MCF 10A (cell line): ENCODE measurements at places on chromosomes 3 and 15. TPM values are rescaled to one million over a fixed set of nuclear protein-coding genes. Genes with fewer than 3 reads are reported as not detected.

Gene RNF123
- 47.8 and 48.6 TPM in 2 replicates for total RNA-seq

Gene TM4SF18
- total RNA-seq = not detected in 2 replicates

Gene ITGB5
- total RNA-seq = 100 and 101 TPM in 2 replicates

DNA sequence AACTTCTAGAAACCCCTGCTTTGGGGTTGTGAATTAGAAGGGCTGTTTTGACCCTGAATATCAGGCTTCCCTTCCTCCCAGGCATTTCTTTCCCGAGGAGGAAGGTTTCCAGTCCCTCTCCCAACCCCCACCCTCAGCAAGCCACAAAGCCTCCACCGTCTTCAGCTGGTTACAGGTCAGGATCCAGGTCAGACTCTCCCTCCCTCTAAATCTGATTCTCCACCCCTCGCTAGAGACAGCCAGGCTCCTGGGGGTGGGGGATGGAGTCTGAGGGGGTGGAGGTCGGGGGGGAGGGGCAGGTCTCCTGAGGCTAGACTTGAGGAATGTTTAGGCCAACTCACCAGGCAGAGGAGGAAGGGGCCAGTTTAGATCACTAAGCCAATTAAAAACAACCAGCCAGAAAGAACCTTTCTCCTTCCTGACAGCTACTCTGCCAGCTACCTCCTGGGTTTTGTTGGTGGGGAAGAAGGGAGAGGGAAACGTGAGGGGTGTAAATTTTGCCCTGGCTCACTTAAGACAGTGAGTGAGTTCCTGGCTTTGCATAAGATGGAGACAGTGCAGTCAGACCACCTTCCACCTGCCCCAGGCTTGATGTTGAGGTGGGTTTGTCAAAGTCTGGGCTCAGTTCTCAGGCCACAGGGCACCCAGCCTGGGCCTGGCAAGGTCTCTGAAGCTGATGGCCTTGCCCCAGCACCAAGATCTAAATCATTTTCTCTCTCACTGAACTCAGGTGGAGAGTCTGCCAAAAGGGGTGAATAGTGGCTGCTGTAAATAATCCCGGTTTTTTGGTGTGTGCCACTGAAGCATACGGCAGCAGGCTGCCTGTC lies 19.5 kb downstream of the BMF start:
- no peak for DNase-seq

GRCh38 chr15:53836618-53837017 lies 77.2 kb upstream of the WDR72 start:
- DNase-seq = no peak

GRCh38 chr3:115800489-115801075 lies 177.3 kb downstream of the GAP43 start:
- DNase-seq = peak; percentile 55

DNA sequence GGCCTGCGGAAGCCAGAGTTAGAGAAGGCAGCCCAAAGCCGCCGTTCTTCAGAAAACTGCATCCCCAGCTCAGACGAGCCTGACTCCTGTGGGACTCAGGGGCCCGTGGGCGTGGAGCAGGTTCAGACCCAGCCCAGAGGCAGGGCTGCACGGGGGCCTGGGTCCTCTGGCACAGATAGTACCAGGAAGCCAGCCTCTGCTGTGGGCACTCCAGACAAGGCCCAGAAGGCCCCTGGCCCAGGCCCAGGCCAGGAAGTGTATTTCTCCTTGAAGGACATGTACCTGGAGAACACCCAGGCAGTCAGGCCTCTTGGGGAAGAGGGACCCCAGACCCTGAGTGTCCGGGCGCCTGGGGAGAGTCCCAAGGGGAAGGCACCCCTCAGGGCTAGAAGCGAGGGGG lies 23.1 kb downstream of the ALPK3 start:
- DNase-seq = no peak

DNA sequence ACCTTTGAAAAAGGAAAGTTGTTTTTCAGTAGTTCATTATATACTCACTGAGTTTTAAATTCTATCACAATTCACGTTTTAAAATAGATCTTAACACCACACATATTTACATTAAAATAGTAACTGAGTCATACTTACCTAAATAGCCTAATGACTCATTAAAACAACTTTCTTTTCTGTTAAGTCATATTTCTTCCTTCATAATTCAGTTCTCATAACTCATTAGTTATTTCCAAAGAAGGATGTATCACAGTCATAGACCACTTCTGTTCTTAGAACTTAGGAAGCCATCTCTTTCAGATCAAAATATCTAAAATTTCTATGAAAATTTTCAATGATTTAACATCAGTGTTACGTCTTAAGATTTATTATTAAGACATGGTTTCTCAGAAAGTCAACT lies 885.9 kb downstream of the FHIT start:
- DNase-seq = peak; percentile 35

- no peak for DNase-seq
Measured at GRCh38 chr3:173397161-173398110, at the start of gene NLGN1. TSS of gene NLGN1 (plus strand) at chr3:173397744.

GRCh38 chr3:168081856-168082255 lies 13.9 kb downstream of the GOLIM4 start:
- no peak for DNase-seq

DNA sequence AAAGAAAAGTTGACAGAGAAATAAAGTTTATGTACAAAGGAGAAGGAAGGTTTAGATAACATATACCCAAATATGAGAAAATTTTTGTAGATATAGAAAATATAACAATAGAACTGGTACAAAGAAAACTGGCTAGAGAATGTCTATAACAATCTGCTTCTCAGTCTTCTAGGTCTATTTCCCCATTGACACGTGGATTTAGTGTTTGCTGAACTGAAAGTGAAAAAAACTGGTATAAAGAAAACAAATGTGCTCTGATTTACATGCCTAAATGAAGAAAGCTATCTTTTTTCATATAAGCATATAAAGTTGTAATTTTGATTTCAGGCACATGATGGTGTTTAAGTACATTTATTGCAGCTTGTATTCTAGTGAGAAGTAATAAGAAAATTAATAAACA lies 9.8 kb downstream of the KCNMB2 start:
- no peak for DNase-seq

GRCh38 chr15:80500021-80500420 lies 95.8 kb downstream of the ARNT2 start:
- DNase-seq = no peak

DNA sequence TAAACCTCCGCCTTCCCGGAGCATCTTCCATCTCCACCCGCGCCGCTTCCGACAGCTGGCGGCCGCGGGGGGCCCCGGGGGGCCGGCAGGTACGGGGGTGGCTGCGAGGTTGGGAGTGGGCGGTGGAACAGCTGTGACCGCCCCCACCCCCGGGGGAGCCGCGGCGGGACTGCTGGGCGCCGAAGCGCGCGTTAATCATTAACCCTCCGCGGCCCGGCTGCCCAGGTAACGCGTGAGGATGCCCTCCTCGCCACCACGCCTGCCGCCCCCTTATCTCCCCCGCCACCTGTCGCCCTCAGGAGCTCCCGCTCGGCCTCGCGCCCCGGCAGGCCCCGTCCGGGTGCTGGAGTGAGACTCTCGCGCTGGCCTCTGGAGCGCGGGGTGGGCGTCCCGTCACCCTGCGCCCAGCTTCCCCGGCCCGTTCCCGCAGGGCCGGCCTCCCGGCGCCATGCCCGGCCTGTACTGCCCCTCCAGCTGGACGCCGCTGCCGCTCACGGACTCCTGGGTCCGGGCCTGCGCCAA lies 757 bp downstream of the VWA5B2 start:
- no peak for DNase-seq

GRCh38 chr3:156964577-156964976 lies 138.4 kb downstream of the LEKR1 start:
- DNase-seq = peak; percentile 27
